Naive thymus-derived CD4-positive, alpha-beta T cell (primary cell): ENCODE measurements at places on chromosomes 12 and 14. TPM values are rescaled to one million over a fixed set of nuclear protein-coding genes. Genes with fewer than 3 reads are reported as not detected.

INSM2 gene
- polyA plus RNA-seq, result not detected

SLC5A8 gene
- polyA plus RNA-seq, result not detected

WNT5B gene
- polyA plus RNA-seq, result not detected

PRKD1 gene
- polyA plus RNA-seq, result not detected
